ENCODE measurements at places on chromosomes 3 and 15.

GRCh38 chr3:58345457-58345856 is 12.8 kb downstream of the PXK start:
- H3K4me1 ChIP-seq: peaks cover 24% of the 10 kb centered on the region
- no peak overlapping the region for H3K4me3 ChIP-seq
- H3K36me3 ChIP-seq: peaks cover 28% of the 10 kb centered on the region
- no peak for DNase-seq
- H3K27ac ChIP-seq: no peak overlapping the region

GRCh38 chr3:62332835-62333244 is 40.5 kb downstream of the FEZF2 start:
- no peak for DNase-seq
- H3K4me3 ChIP-seq: no peak overlapping the region
- no peaks in the 10 kb centered on the region for H3K36me3 ChIP-seq

DNA sequence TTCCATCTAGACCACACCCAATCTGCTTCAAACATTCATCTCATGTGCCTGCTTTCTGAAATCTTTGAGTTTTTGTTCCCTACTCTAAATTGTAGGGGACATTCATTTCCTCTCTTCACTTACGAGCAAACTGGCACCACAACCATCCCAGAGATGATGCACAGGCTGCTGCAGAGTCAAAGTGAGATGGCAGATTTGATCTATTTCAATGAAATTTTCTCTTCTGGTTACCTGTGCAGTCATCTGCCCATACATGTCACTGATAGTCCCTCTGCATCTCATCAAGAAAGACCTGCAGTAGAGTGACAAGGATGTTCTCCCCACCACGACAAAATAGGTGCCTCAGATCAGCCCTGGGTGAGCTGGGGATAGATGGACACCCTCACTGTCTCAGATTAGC is 118.2 kb upstream of the TNFAIP8L3 start:
- peaks cover 13% of the 10 kb centered on the region for H3K27me3 ChIP-seq
- DNase-seq: no peak
- H3K36me3 ChIP-seq: no peaks in the 10 kb centered on the region
- no peak overlapping the region for H3K27ac ChIP-seq
- no peak overlapping the region for H3K4me3 ChIP-seq

GRCh38 chr3:3998140-3998922 is 199.1 kb downstream of the LRRN1 start:
- no peak overlapping the region for H3K27ac ChIP-seq
- H3K36me3 ChIP-seq: no peaks in the 10 kb centered on the region
- H3K4me3 ChIP-seq: no peak overlapping the region

- H3K4me3 ChIP-seq: no peak overlapping the region
- no peak for DNase-seq
- peaks cover 2% of the 10 kb centered on the region for H3K36me3 ChIP-seq
- peaks cover 100% of the 10 kb centered on the region for H3K4me1 ChIP-seq
- H3K27me3 ChIP-seq: peaks cover 11% of the 10 kb centered on the region
Observed at GRCh38 chr15:67085237-67085817, 19.9 kb downstream of the SMAD3 start.

- no peaks in the 10 kb centered on the region for H3K36me3 ChIP-seq
- no peaks in the 10 kb centered on the region for H3K4me1 ChIP-seq
- DNase-seq: no peak
- no peak overlapping the region for H3K27ac ChIP-seq
- no peaks in the 10 kb centered on the region for H3K27me3 ChIP-seq
Observed at GRCh38 chr3:166263460-166263859, 426.2 kb upstream of the BCHE start.

DNA sequence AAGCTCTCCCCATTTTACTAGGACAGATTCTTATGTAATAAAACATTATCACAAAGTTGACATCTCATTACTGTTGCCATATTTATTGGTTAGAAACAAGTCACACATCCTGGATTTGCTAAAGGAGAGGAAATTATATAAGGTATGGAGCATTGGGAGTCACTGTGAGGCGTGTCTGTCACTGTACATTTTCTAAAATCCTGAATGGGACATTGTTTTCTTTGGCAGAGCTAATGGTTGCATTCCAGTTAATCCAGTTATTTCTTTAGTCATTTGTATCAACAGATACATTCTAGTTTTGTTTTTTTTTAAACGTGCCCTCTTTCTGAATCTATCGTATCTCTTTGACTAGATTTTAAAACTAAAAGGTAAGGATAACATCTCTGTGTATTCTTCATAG is 70.2 kb upstream of the MITF start:
- no peak for DNase-seq
- no peak overlapping the region for H3K4me3 ChIP-seq
- peaks cover 2% of the 10 kb centered on the region for H3K27me3 ChIP-seq
- no peak overlapping the region for H3K27ac ChIP-seq

DNA sequence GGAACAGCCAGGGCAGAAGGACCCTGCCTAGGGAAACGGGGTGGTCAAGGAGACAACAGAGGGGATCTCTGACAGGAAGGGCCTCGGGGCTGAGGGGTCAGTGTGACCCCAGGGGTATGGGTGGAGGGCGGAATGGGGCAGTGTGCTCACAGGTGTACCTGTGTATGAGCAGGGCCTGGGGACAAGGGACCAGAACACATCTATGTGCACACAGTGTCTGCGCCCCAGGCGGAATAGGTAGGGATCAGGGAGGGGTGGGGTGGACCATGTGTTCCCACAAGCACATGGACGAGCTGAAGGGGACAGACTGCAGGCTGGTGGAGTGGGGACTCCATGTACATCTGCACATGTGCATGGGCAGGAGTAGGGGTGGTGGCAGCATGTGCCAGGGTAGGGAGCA is 5.0 kb upstream of the TLR9 start:
- DNase-seq: no peak
- peak overlapping the region; percentile 93 for H3K27ac ChIP-seq
- H3K4me3 ChIP-seq: no peak overlapping the region
- H3K4me1 ChIP-seq: peaks cover 32% of the 10 kb centered on the region
- H3K27me3 ChIP-seq: no peaks in the 10 kb centered on the region
- peaks cover 56% of the 10 kb centered on the region for H3K36me3 ChIP-seq

DNA sequence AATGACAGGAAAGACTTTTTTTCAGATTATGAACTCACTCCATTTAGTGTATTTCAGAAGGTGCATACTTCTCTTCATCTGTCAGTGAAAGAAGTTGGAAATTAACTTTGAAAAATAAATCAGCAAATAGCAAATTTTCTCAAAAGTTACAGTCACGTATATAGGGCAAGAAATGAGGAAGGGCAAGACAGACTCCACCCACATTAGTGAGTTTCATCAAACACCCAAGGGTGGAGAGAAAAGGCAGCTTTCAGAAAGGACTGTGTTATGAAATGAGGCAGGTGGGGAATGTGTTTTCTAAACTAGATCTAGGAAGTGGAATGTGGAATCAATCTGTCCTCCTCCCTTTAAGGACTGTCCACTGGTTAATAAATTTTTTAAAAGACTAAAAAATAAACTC is 2.9 kb downstream of the SLC22A13 start:
- no peak overlapping the region for H3K4me3 ChIP-seq
- no peaks in the 10 kb centered on the region for H3K27me3 ChIP-seq
- H3K4me1 ChIP-seq: peaks cover 40% of the 10 kb centered on the region
- H3K36me3 ChIP-seq: peaks cover 7% of the 10 kb centered on the region

Measured in naive thymus-derived CD8-positive, alpha-beta T cell (primary cell).